ENCODE measurements at places on chromosomes 1 and 21.

- peak; percentile 56 for DNase-seq
These were observed at the start of gene PTPN7 for GRCh38 chr1:202160377-202160940. Gene PTPN7, minus strand, starts transcription at chr1:202160602. Its CDS starts 1,200 bp downstream, at chr1:202159402.

DNA sequence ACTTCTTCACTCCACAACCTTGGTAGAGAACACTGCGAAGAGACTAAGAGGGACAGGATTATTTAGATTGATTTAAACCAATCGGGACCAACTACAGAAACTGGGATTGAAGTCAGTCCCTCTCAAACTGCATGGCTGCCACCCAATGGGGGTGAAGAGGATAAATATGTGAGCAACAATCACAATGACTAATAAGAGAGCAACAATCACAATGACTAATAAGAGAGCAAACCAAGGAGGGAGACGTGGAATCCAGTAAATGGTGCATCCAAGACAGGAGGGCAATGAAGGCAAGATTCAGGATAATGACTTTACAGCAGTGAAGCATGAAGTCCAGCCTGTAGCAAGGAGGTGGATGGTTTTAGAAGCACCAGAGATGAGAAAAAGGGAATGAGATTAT is 322.8 kb downstream of the TTLL7 start:
- no peak for DNase-seq

GRCh38 chr21:41805038-41805437 is 38.2 kb upstream of the RIPK4 start:
- DNase-seq: no peak

DNA sequence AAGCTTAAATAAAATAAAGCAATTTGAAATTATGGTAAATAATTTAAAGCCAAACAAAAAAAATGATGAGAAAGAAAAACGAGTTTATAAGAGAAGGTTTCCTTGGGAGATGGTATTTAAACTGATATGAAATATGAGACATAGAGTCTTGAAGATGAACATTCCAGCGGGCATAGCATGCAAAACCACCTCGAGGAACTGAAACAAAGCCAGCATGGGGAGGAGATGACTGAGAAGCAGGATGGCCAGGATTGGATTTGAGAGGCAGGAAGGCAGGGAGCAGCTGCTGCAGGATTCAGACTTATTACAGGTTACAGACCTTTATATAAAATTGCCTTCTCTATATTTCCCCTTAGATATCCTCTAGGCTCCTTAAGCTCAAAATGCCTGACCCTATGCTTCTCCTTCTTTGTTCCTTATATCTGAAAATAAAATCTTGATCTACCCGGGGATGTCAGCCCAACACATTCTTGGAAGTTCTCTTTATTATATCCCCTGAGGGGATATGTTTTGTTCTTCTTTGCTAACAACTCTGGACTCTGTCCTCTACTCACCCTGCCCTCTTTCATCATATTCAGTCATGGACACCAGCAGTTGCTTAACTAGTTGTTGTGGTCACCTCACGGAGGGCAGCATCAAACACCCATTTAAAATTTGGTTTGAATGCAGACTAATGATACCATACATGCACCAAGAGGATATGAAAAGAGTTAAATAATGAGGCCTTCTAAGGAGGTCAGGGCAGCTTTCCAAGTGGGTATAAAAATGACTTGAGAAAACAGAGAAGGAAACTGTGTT is 719.1 kb upstream of the B3GALT2 start:
- no peak for DNase-seq

- DNase-seq: no peak
These were observed 19.8 kb downstream of the CAMTA1 start for GRCh38 chr1:6805004-6805416.

All from left ventricle myocardium superior (tissue), 1 donor.